CD8-positive, alpha-beta memory T cell (primary cell): ENCODE measurements at places on chromosomes 4 and X. TPM values are rescaled to one million over a fixed set of nuclear protein-coding genes. Genes with fewer than 3 reads are reported as not detected.

GRCh38 chrX:107626916-107627315 is 1.4 kb upstream of the PRPS1 start:
- DNase-seq: no peak
- peaks cover 9% of the 10 kb centered on the region for H3K4me1 ChIP-seq
- no peaks in the 10 kb centered on the region for H3K27me3 ChIP-seq
- H3K4me3 ChIP-seq: no peak overlapping the region
- H3K27ac ChIP-seq: no peak overlapping the region
- H3K36me3 ChIP-seq: no peaks in the 10 kb centered on the region

- no peak overlapping the region for H3K27ac ChIP-seq
- H3K4me3 ChIP-seq: peak overlapping the region; percentile 29
- no peaks in the 10 kb centered on the region for H3K4me1 ChIP-seq
- H3K36me3 ChIP-seq: no peaks in the 10 kb centered on the region
These were observed 5.2 kb upstream of the ARX start for GRCh38 chrX:25020905-25021449.

DNA sequence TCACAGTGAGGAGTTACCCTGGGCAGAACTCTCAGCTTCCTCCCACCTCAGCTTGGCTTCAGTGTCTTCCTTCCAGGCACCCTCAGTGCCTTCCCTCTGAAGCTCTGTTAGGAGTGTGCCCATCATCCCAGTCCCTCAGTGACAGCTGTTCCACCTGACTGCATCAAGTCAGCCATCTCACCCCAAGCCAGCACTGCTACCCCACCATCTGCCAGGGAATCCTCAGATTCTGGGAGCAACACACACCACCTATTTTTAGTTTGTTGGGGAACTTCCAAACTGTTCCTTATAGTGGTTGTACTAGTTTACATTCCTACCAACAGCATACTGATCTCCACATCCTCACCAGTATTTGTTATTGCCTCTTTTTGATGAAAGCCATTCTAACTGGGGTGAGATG is 182.9 kb downstream of the RELL1 start:
- no peak overlapping the region for H3K4me3 ChIP-seq
- H3K27me3 ChIP-seq: no peaks in the 10 kb centered on the region
- H3K36me3 ChIP-seq: no peaks in the 10 kb centered on the region
- no peak for DNase-seq

DNA sequence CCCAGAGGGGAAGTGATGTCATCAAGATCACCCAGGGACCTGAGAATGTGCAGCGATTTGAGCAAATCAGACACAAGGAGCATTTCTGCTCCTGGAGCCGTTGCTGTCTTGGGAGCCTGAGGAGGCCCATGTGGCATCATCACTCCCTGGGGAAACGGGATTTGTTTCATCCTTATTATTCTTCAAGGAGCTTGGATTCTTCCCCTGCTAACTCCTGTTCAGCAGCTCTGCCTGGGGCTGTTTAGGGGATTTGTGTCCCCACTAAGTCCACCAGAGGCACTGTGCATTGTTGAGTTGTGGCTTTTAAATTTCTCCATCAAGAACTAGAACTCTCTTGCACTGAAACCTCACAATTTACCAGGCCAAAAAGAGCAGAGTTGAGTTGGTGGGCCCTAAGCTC is 104.2 kb upstream of the MSX1 start:
- H3K27ac ChIP-seq: no peak overlapping the region
- no peak for DNase-seq
- no peaks in the 10 kb centered on the region for H3K27me3 ChIP-seq
- H3K4me1 ChIP-seq: no peaks in the 10 kb centered on the region
- no peak overlapping the region for H3K4me3 ChIP-seq

DNA sequence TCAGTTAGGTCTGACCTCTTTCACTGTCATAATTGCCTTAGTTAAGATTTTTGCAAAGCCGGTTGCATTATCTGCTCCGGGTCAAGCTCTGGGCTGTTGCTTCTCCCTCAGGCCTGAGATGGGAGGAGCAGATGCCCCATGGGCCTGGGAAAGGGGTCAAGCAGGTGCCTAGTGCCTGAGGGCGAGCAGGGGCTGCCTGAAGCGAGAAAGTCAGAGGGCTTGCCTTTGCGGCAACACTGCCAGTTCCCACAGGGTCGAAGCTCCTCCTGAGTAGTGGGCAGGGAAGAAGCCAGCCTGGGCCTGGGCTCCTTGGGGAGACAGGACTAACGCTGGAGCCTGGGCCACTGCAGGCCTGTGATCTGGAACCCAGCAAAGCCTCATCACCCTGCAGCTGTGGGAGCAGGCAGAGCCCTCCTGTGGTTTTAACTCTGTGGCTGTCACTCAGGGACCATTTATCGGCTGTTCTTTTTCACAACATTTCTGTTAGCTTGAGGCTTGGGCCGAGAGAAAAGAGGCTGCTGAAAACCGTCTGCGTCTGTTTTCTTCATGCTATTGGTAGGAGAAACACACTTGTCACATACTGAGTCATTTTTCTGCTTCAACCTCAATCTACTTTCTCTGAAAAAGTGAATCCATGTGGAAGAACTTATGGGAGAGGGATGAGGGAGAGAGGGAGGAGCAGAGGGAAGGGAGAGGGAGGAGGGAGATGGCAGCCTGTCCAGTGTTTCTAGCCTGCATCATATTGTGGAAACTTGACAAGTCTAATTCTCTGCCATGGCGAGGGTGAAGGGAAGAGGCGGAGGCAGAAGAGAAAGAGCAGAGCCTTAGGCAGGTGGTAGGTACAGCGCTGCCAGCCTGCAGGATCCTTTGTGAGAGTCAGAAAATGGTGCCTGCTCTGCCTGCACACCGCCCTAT is 68.4 kb downstream of the RHOH start:
- peak overlapping the region; percentile 43 for H3K27ac ChIP-seq
- peak; percentile 67 for DNase-seq
- H3K36me3 ChIP-seq: no peaks in the 10 kb centered on the region
- peak overlapping the region; percentile 55 for H3K4me3 ChIP-seq
- peaks cover 61% of the 10 kb centered on the region for H3K4me1 ChIP-seq

GRCh38 chr4:8282134-8282641 is 12.6 kb downstream of the HTRA3 start:
- H3K27ac ChIP-seq: no peak overlapping the region
- H3K27me3 ChIP-seq: no peaks in the 10 kb centered on the region
- no peak overlapping the region for H3K4me3 ChIP-seq
- DNase-seq: no peak

GRCh38 chrX:101483705-101484104 is 1.6 kb upstream of the ARMCX4 start:
- H3K4me1 ChIP-seq: no peaks in the 10 kb centered on the region
- no peaks in the 10 kb centered on the region for H3K27me3 ChIP-seq
- no peak overlapping the region for H3K27ac ChIP-seq
- DNase-seq: no peak

- H3K4me1 ChIP-seq: no peaks in the 10 kb centered on the region
- DNase-seq: no peak
- H3K4me3 ChIP-seq: no peak overlapping the region
- H3K27me3 ChIP-seq: no peaks in the 10 kb centered on the region
- no peaks in the 10 kb centered on the region for H3K36me3 ChIP-seq
- no peak overlapping the region for H3K27ac ChIP-seq
These were observed 49.7 kb upstream of the GAB1 start for GRCh38 chr4:143286701-143287571.

- no peaks in the 10 kb centered on the region for H3K36me3 ChIP-seq
- H3K27me3 ChIP-seq: no peaks in the 10 kb centered on the region
- H3K4me3 ChIP-seq: no peak overlapping the region
These were observed 23.3 kb downstream of the SHROOM3 start for GRCh38 chr4:76458297-76458696.

- H3K27me3 ChIP-seq: no peaks in the 10 kb centered on the region
- H3K4me1 ChIP-seq: no peaks in the 10 kb centered on the region
- no peak overlapping the region for H3K4me3 ChIP-seq
- DNase-seq: no peak
These were observed 225.8 kb downstream of the DMD start for GRCh38 chrX:32985544-32985943.

DNA sequence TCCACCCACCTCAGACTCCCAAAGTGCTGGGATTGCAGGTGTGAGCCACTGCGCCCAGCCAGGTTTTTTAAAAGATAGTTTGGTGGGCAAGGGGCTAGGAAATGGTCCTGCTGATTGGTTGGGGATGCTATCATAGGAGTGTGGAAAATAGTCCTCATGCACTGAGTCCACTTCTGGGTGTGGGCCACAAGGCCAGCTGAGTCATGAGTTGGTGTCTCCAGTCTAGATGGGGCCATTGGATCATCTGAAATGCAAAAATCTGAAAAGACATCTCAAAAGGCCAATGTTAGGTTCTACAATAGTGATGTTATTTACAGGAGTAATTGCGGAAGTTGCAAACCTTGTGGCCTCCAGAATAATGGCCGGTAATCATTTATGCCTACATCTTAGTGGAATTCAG is 221.1 kb downstream of the ZNF674 start:
- no peak for DNase-seq
- no peaks in the 10 kb centered on the region for H3K36me3 ChIP-seq

GRCh38 chr4:150108691-150109090 is 30.4 kb downstream of the DCLK2 start:
- DNase-seq: no peak
- H3K4me1 ChIP-seq: no peaks in the 10 kb centered on the region
- no peaks in the 10 kb centered on the region for H3K27me3 ChIP-seq
- H3K4me3 ChIP-seq: no peak overlapping the region
- H3K27ac ChIP-seq: no peak overlapping the region
- H3K36me3 ChIP-seq: no peaks in the 10 kb centered on the region

DNA sequence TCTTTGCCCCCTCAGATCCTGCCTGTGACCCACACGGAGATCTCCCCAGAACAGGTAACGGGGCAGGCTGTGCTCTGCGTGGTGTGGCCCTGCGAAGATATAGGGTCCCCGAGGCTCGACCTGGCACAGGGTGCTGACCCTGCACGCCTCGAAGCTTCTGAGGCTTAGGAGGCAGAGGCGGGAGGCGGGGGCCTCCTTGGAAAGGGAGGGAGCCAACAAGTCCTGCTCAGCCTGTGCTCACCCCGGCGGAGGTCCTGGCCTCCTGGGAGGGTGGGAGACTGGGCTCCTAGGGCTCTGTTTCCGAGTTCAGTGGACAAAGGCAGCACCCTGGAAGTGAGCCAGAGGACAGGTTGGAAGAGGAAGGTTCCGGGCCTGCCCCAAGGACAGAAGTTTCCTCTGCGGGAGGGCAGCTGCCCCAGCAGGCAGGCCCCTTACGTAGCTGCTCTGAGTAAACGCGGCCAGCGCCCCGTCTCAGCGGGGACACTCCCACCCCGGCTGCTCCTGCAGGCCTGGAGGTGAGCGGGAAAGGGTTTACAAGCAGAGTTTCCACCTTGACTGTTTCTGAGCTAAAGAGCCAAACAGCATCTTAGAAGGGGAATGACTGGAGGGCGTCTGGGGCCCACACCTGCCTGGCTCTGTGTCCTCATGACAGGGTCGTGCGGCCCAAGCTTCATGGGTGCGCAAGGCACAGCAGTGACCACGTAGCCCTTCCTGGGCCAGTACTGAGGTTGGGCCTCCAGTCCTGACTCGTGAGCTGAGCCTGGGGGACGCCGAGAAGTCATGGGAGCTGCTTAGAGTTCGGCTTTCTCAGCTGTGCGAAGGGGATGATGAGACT is 16.1 kb downstream of the TMEM175 start:
- no peaks in the 10 kb centered on the region for H3K27me3 ChIP-seq
- no peaks in the 10 kb centered on the region for H3K4me1 ChIP-seq
- no peak for DNase-seq
- H3K27ac ChIP-seq: no peak overlapping the region
- H3K36me3 ChIP-seq: no peaks in the 10 kb centered on the region
- no peak overlapping the region for H3K4me3 ChIP-seq

- H3K27me3 ChIP-seq: no peaks in the 10 kb centered on the region
- H3K4me3 ChIP-seq: no peak overlapping the region
- H3K4me1 ChIP-seq: no peaks in the 10 kb centered on the region
- no peak overlapping the region for H3K27ac ChIP-seq
- DNase-seq: no peak
These were observed 81.7 kb downstream of the SLC10A7 start for GRCh38 chr4:146439999-146440398.

DNA sequence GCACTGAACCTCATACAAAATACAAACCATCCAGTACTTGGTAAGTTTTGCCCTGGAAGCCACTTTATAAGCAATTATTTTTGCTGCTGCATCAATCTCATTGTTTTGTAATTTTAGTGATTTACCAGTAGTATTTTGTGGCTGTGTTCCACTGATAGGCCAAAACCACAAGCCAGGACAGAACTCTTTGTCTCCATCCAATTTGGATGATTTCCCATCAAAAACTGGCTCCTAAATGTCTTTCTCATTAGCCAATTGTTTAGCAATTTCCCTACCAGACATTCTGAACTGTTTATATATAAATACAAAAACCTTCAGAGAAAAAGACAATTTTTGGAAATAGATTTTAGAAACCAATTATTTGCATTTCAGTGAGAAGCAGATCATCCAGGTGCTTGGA is 4.4 kb downstream of the GSPT2 start:
- no peaks in the 10 kb centered on the region for H3K36me3 ChIP-seq
- DNase-seq: no peak
- H3K4me1 ChIP-seq: peaks cover 2% of the 10 kb centered on the region
- no peak overlapping the region for H3K27ac ChIP-seq
- no peaks in the 10 kb centered on the region for H3K27me3 ChIP-seq

DNA sequence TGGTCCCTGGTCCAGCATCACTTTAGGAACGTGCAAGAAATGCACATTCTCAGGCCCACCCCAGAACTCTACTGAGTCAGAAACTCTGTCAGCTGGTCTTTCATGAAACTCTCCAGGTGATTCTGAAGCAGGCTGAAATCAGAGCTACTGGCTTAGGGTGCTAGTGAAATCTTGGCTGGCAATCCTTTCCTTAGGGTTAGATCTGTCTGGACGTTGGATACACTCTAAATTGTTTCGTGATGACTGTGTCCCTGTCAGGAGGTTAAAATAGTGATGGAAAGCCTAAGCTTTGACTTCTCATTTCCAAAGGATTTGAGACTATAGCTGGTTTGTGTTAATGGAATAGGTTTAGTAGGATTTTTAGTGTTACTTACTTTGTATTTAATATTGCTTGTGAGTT is 99.1 kb downstream of the ARHGAP10 start:
- no peaks in the 10 kb centered on the region for H3K36me3 ChIP-seq
- no peaks in the 10 kb centered on the region for H3K27me3 ChIP-seq
- H3K4me1 ChIP-seq: no peaks in the 10 kb centered on the region
- DNase-seq: no peak
- no peak overlapping the region for H3K4me3 ChIP-seq

- no peaks in the 10 kb centered on the region for H3K36me3 ChIP-seq
- H3K27me3 ChIP-seq: no peaks in the 10 kb centered on the region
- DNase-seq: no peak
- no peak overlapping the region for H3K27ac ChIP-seq
- H3K4me1 ChIP-seq: no peaks in the 10 kb centered on the region
- no peak overlapping the region for H3K4me3 ChIP-seq
These were observed 129.7 kb downstream of the PLS3 start for GRCh38 chrX:115690511-115691216.

- no peak overlapping the region for H3K4me3 ChIP-seq
- H3K36me3 ChIP-seq: no peaks in the 10 kb centered on the region
- H3K4me1 ChIP-seq: no peaks in the 10 kb centered on the region
- H3K27ac ChIP-seq: no peak overlapping the region
These were observed 148.9 kb downstream of the OPHN1 start for GRCh38 chrX:68284281-68284904.

GRCh38 chrX:117096528-117096927 is 633.8 kb upstream of the CT83 start:
- H3K4me1 ChIP-seq: no peaks in the 10 kb centered on the region
- no peaks in the 10 kb centered on the region for H3K27me3 ChIP-seq
- H3K27ac ChIP-seq: no peak overlapping the region
- no peaks in the 10 kb centered on the region for H3K36me3 ChIP-seq

The TSPAN6 gene
- 1.9 TPM for polyA plus RNA-seq

The IL1RAPL1 gene
- polyA plus RNA-seq: not detected

The POLN gene
- 0.55 TPM for polyA plus RNA-seq

The CENPVL1 gene
- polyA plus RNA-seq: not detected

The C1QTNF7 gene
- not detected for polyA plus RNA-seq

The ALB gene
- not detected for polyA plus RNA-seq

The EDA gene
- polyA plus RNA-seq: 1.1 TPM

The KLHL4 gene
- polyA plus RNA-seq: 0.43 TPM
